ENCODE measurements at places on chromosomes 3 and 15. TPM values are rescaled to one million over a fixed set of nuclear protein-coding genes. Genes with fewer than 3 reads are reported as not detected.

DNA sequence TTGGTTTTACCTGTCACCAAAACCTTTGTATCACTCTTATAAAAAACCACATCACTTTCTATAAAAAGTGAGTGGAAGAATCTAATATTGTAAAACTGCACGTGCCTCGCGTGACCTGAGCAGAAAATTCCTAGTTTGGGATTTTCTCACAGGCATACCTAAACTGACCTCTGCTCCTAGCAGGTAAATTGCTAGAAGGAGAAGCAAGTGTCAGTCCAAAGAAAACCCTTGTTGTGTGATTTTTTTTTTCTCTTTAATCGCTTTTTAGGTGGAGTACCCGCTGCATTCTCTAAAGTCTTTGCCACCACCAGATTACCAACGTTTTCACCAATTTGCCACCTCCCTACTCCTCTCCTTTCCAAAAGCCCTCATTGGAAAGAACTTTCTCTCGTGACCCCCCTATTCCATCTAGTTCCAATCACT is 534 bp upstream of the UBE2E1 start:
- DNase-seq: no peak

DNA sequence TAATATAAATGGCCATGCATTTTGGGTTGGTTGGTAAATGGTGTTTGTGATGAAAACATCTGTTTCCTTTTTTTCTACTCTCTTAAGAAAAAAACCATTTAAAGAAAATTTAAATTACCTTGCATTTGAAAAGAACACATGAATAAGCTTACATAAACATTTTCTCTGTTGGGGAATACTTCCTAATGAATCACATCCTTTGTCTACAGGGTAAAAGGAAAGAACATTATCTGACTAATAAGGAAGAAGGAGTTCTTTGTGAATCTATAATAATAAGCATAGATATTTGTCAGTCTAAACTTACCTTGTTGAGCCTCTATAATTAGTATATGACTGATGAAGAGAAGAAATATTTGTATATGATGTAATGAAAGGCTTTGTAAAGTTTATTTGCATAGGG is 254.1 kb upstream of the ZNF717 start:
- no peak for DNase-seq

C3orf20 gene
- not detected for total RNA-seq

DNA sequence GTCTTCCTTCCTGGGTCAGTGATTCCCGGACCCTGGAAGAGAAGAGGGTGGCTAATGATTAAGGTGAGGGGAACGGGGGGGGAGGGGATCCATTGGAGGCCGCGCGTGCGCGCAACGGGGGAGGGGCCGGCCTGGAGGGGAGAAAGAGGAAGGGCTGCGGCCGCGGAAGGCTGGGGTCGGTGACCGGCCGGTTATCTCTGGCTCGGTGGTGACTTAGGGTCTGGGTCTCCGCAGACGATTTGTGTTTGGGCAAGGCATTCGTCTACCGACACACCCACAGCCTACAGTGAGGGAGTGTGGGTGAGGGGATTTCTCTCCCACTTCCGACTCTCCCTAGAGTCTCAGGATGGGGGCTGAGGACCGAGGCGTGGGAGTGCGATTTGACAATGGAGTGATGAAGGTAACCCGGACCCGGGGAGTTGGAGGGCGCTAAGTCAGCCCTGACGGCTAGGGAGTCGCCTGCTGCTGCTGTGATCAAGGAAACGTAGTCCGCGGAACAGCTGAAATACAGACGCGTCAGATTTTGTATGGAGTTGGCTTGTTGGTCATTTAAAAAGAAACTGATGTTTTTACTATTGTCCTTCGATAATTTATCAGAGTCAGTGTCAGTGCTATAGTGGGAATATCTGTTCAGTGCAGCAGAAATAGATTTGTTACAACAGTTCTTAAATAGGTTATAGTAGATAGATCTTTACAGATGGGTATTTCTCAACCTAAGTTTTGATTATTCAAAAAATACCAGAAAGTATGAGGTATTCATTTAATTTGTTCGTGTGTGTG is 733 bp downstream of the RNF111 start:
- DNase-seq: no peak

DNA sequence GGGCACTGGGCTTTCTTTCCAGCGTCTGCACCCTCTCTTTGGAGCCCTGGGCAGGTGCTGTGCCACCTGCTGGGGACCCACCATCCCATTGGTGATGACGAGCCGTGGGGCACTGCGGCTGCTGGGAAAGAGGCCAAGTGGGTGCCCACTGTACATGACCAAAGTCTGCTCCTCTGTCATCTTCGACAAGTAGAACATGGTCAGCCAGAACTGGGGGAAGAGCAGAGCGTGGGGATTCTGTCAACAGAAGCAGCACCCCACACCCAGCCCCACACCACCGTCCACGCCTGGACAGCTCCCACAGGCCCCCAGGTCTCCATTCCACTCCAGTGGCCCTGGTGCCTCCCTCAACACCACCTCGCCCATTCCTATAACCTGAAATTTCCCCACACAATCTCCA is 9.7 kb downstream of the UROC1 start:
- DNase-seq: no peak

DNA sequence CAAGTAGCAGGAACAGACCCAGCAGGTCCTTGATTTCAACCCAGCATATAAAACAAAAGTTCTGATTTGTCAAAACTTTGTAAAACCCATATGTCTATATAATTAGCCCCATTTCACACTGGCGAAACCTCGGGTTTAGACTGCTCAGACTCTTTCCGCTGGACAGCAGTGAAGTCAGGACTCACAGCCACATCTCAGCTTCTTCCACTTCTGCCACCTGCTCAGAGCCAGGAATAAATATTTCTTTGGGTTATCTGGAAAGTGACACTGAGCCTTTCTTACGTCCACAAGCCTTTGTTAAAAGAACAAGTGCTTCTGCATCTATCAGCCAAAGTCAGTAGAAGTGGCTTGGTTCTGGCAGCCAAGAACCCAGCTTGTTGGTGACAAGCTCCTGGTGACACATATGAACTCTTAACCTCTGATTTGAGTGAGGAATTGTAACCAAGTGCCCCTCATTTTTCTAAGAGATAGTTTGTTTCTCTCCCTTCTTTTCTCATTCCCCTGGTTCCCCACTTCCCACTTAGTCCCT is 118.1 kb upstream of the CHD2 start:
- DNase-seq: no peak

AHSG gene
- total RNA-seq: not detected

PLOD2 gene
- 109 TPM for total RNA-seq

Measured in SJSA1 (cell line).